T1000 (cell line): ENCODE measurements at places on chromosomes 3 and 15.

GRCh38 chr15:44315126-44315525 lies 26.6 kb downstream of the GOLM2 start:
- DNase-seq: no peak

- DNase-seq: no peak
Observed at GRCh38 chr15:95990833-95991232, 339.7 kb upstream of the NR2F2 start.

DNA sequence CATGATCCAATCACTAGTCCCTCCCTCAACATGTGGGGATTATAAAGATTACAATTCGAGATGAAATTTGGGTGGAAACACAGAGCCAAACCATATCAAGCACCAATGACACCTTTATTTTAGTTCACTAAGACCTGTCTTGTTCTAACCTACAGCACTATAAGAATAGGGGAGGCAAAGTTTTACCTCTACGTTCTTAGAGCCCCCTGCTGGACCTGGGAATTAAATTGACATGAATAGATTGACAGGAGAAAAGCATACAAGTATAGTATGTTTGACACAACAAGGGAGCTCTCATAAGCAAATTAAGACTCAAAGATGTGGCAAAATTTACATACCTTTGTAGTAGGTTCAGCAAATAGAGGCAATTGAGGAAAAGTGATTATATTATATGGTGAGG lies 974.4 kb upstream of the ALCAM start:
- DNase-seq: no peak

GRCh38 chr3:14867936-14868570 lies 49.3 kb downstream of the FGD5 start:
- DNase-seq: no peak

GRCh38 chr3:120646771-120647432 lies 35.1 kb downstream of the HGD start:
- no peak for DNase-seq

- DNase-seq: no peak
Observed at GRCh38 chr15:96888764-96889163, 558.3 kb downstream of the NR2F2 start.

DNA sequence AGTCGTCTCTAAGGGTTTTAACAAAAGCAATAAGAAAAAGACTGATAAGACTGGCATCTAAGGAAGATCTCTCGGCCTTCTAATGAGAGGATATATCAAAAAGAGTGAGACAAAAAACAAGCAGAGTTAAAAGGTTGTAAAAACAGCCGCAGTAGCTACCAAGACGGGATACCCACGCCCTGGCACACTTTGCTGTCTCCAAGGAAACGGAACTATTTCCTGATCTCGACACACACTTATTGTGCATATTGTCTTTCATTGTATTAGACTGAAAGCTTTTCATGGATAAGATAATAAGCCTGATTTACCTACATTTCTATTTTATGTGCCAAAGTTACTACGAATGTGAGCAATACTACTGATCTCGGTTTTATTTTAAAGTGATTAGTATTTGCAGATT lies 161.5 kb upstream of the MCTP2 start:
- no peak for DNase-seq

GRCh38 chr3:171446301-171446700 lies 13.9 kb downstream of the TNIK start:
- DNase-seq: no peak

- DNase-seq: no peak
Observed at GRCh38 chr3:62558549-62559112, 185.3 kb upstream of the FEZF2 start.

GRCh38 chr15:54064365-54064764 lies 86.1 kb downstream of the UNC13C start:
- DNase-seq: no peak

DNA sequence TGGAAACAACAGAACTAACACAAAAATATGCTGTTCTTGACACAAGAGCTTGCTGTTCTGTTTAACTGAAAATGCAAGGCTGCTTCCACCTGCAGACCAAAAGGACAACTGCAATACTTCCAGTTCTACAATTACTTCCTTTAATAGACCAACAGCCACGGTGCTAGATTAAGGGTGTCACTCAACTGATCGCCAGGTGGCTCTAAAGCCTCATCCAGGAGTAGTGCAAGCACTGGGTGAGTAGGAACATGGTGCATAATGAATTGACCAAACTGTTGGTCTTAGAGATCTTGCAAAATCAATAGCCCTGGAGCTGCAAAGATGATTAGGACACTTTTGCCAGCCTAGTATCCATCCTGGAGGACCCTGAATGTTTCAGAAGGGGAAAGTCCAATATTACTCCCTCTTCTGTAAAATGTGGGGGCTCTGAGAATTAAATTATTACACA lies 3.6 kb upstream of the CLDN16 start:
- DNase-seq: no peak

DNA sequence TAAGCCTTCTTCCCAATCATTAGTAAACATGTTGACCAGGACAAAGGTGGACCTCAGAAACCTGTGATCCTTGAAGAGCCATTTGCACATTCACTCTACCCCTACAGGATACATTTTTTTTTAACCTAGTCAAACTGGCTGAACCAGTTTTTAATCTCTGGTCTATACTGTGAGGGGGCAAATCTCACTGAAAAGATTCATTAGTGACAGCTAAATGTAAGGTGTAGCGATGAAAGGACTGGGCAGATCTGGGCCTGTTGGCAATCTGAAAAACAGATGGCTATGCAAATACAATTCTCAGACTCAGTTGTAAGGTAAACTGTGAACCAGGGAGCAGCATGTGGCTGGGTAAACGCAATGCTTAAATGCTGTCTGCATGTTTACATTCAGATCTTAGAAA lies 75.6 kb upstream of the SNTN start:
- DNase-seq: no peak

GRCh38 chr3:99698932-99699331 lies 60.5 kb downstream of the COL8A1 start:
- DNase-seq: no peak

DNA sequence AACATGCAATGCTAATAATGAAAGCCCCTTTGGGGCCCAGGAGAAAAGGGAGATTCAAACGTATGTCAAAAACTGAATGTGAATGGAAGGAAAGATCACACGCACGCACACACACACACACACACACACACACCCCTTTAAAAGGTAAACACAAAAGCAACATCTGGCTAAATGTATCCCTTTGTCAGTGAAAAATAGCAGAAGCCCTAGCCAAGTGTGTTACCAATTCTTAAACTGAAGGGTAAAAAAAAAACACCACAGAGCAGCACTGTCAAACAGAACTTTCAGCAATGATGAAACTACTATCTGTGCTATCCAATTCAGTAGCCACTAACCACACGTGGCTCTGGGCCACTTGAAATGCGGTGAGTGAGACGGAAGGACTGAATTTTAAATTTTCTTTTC lies 4.9 kb downstream of the RFTN1 start:
- no peak for DNase-seq

GRCh38 chr3:185976977-185977678 lies 39.3 kb upstream of the TRA2B start:
- peak; percentile 30 for DNase-seq

DNA sequence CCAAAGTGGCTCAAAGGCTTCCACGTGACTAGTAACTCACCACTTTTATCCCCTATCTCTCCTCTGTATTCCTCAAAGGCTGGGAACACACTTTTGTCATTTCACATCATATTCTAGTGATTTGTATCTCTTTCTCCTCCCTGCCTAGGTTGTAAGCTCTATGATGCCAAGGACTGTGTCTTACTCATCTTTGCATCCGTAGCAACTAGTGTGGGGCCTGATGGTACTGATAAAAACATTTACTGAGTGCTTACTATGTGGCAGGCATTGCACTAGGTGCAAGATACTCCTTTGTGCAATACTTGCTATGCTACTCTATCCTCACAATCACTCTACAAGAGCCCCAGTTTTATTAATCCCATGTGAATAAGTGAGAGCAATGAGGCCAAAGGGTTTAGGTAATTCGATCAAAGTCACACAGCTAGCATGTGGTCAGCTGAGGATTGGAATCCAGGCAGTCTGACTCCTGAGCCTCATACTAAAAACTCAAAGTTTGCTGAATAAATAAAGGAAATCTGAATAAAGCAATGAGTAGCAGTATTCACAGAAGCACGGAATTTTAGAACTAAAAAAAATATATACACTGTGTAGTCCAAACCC lies 342.6 kb upstream of the ICE2 start:
- no peak for DNase-seq

- no peak for DNase-seq
Observed at GRCh38 chr15:99955181-99955525, 221.9 kb upstream of the LYSMD4 start.

DNA sequence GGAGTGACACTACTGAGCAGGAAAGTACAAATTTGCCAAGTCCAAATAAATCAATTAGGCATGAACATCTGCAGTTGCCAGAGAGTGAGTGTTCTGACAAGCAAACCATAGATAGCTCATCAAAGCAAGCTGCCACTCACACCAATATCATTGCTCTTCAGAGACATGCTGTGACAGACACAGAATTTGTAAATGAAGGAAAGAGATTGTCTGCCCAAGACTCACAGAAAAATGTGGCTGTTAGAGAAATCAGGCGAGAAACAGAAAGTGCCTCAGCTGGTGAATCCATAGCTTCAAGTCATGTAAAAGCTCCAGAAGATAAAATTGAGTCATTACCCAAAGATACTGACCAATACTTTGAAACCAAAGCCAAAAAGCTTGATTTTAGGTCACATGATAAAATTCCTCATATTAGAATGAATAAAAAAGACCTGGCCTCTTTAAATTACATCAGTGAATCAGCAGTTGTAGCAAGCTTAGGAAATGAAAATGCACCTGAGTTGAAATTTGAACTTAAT lies 50.8 kb downstream of the CRYBG3 start:
- no peak for DNase-seq

DNA sequence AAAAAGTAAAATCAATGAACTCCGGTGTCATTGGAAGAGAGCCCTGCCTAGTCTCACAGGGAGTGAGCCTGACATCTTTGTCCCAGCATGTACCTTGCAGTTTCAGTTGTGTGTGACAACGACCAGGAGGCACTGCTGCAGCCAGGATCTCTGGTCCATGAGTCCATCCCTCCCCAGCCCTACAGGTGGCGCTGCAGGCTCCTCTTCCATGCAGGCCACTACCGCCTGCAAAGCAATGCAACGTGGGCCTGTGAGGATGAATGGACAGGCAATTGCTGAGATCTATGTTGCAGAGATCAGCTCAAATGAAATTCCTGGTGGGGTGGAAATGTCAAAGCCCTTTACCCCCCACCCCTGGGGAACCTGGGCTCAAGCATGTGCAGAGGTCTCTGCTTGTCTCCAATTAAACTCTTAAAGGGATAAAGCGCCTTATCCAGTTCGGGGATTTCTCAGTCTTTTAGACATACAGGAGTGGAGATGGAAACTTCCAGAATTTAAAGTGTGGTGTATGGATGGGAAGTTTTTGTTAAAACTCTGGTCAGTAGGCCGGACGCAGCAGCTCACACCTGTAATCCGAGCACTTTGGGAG lies 35.8 kb downstream of the TKT start:
- DNase-seq: peak; percentile 70
